ENCODE measurements at places on chromosomes 7 and 10.

- no peak for DNase-seq
These were observed 2.3 kb upstream of the PCGF6 start for GRCh38 chr10:103353281-103353680.

GRCh38 chr7:620056-620455 lies 100.4 kb upstream of the PDGFA start:
- no peak for DNase-seq

DNA sequence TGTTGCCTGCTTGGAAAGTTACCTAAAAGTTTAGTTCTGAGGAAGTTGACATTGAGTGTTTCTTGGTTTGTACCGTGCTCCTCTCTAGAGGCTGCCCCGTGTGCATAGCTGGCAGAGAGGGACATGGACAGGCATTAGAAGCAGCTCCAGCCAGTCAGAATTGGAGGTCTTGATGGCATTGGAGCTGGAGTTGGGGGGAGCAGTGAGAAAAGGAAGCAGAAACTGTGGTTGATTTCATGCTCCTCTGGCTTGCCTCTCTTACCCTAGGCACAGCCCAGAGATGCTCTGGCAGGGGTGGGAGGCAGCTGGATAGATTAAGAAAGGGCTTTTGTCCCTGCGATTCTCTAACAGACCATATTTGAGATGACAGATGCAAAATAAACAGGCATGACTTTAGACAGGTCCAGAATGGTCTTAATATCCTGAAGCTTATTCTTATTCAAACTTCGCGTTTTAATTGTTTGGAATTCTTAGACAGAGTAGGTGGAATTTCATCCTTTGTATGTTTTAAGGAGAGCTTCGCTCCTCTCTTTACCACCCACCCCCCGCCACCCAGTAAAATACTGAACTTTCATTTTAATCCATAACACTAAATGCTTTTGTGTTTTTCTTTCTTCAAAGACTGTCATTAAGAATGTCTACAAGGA lies 73.5 kb upstream of the GLCCI1 start:
- DNase-seq: no peak

- no peak for DNase-seq
These were observed 2.1 kb downstream of the GIGYF1 start for GRCh38 chr7:100691676-100692577.

- no peak for DNase-seq
These were observed 2.6 kb downstream of the TLX1 start for GRCh38 chr10:101133489-101134298.

- DNase-seq: no peak
These were observed 32.4 kb upstream of the LBX1 start for GRCh38 chr10:101261702-101262101.

GRCh38 chr7:19944363-19945120 lies 171.1 kb upstream of the TMEM196 start:
- DNase-seq: no peak

Data from BJ (cell line).